ENCODE measurements at places on chromosomes 2 and 18. TPM values are rescaled to one million over a fixed set of nuclear protein-coding genes. Genes with fewer than 3 reads are reported as not detected.

GRCh38 chr2:216568576-216568975 lies 64.6 kb upstream of the IGFBP2 start:
- DNase-seq, result no peak
- no peak overlapping the region for H3K27ac ChIP-seq
- peaks cover 18% of the 10 kb centered on the region for H3K4me1 ChIP-seq
- H3K27me3 ChIP-seq, result no peaks in the 10 kb centered on the region
- no peaks in the 10 kb centered on the region for H3K36me3 ChIP-seq

Gene COBLL1
- total RNA-seq, result 140 TPM

DNA sequence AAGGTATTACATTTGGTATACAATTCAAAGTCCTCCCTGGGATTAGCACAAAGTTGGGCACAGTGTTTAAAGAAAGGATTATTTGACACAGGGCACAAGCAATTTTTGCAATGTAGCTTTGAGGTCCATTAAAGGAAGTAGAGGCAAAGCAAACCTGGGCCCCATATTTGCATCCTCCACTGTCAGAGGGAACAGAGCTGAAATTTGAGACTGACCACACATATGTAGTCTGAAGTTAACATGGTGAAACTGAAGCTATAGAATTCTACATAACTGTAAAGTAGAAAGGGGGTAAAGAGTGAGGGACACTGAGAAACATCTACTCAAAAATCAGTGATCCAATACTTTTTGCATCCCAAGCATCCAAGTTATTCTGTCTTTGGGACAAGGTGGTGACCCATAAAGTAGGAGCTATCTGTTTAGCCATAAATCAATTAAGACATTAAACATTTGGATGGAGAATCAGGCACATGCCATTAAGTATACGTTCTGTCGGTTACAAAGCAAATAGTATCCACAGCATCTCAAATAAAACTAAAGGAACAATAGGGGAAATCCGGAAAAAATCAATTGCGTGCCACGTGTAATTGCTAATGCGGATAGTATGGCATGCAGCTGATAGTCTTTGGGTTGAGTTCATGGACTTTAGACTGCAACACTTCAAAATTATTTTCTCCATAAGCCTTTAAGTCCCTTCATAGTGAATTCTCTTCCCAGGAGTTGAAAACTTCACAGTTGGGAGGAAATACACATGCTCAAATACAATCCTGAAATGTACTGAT lies 72.6 kb downstream of the PLEKHM3 start:
- no peak for DNase-seq
- H3K27me3 ChIP-seq, result no peaks in the 10 kb centered on the region
- H3K4me1 ChIP-seq, result peaks cover 17% of the 10 kb centered on the region
- H3K27ac ChIP-seq, result no peak overlapping the region
- no peak overlapping the region for H3K4me3 ChIP-seq

- H3K27ac ChIP-seq, result no peak overlapping the region
- H3K36me3 ChIP-seq, result no peaks in the 10 kb centered on the region
- H3K4me1 ChIP-seq, result no peaks in the 10 kb centered on the region
- H3K4me3 ChIP-seq, result no peak overlapping the region
- no peak for DNase-seq
- H3K27me3 ChIP-seq, result peaks cover 4% of the 10 kb centered on the region
These were observed 22.3 kb downstream of the DCDC2C start for GRCh38 chr2:3725458-3726250.

DNA sequence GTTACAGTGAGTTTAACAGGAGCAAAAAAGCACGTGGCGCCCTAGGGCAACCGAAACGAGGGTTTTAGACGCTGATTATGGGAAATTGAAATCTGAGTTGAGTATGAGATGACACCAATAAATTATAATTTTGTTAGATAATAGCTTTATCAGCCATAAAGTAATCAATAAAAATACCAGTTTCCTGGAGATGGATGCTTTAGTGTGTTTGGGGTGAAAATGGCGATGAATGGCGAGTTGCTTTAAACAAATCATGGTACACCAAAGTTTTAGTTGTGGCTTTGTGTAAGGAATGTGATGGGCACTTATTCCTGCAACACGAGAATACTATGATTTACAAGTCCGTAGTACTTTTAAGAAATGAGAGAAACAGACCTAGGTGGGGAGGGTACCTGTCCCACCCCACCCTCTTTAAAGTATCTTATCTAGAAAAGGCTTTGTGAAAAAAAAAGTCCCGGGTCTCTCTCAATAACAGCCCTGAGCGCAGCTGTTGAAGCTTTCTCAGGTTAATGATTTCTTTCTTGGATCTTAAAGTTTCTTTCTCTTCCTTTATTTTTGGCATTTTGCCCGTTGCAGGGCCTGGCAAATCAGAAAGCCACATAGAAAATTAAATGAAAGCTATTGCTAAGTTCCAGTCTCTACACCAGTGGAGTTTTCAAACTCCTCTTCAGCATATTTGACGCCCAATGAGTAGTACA lies 1.5 kb upstream of the RRM2 start:
- peak overlapping the region; percentile 92 for H3K27ac ChIP-seq
- peak; percentile 31 for DNase-seq
- no peaks in the 10 kb centered on the region for H3K27me3 ChIP-seq
- peak overlapping the region; percentile 47 for H3K4me3 ChIP-seq

Gene STPG4
- not detected for total RNA-seq

Gene ZNF638
- total RNA-seq, result 146 TPM

Gene PSMA8
- not detected for total RNA-seq

Gene MARS2
- total RNA-seq, result 6.5 TPM

- no peak overlapping the region for H3K4me3 ChIP-seq
- H3K36me3 ChIP-seq, result no peaks in the 10 kb centered on the region
- no peak overlapping the region for H3K27ac ChIP-seq
- H3K4me1 ChIP-seq, result no peaks in the 10 kb centered on the region
- no peaks in the 10 kb centered on the region for H3K27me3 ChIP-seq
These were observed 12.1 kb downstream of the ABCG5 start for GRCh38 chr2:43826305-43827250.

DNA sequence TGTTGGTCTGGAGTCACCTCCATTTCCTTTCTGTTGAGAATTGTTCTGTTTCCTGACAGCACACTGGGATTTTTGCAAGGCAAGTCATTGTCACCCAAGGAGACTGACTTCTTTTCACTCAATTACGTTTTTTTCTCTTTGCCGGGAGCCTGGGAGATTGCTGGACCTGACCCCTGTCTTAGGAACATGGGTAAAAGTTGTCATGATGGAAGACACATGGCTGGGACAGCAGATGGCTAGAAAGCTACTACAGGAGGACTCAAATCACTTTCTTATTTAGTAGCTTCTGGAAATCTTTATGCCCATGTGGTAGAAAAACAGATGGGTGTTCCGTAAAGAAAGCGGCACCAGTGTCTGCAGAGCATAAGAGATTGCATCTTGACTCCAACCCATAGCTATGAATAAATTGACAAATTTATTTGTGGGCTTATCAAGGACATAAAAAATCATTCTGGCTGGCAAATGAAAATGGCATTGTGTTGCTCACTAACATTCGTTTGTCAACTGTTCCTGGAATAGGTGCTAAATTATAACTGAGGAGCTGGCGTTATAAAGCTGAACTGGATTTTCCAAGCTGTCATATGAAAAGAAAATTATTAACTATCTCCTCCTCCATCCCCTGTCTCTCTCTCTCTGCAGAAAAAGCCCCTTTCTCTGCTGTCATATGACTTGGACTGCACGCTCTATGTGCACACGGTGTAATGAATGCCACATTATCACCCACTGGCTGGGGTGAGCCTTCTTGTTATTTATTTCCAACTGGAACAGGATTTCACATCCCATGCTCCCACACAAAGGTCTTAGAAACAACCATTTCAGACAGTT lies 159.8 kb downstream of the SH3RF3 start:
- peaks cover 12% of the 10 kb centered on the region for H3K4me1 ChIP-seq
- no peaks in the 10 kb centered on the region for H3K27me3 ChIP-seq
- no peak overlapping the region for H3K4me3 ChIP-seq
- no peak overlapping the region for H3K27ac ChIP-seq
- no peaks in the 10 kb centered on the region for H3K36me3 ChIP-seq
- peak; percentile 20 for DNase-seq

Gene C2orf78
- total RNA-seq, result not detected

Gene ALPI
- not detected for total RNA-seq

Gene ZNF2
- 0.99 TPM for total RNA-seq

DNA sequence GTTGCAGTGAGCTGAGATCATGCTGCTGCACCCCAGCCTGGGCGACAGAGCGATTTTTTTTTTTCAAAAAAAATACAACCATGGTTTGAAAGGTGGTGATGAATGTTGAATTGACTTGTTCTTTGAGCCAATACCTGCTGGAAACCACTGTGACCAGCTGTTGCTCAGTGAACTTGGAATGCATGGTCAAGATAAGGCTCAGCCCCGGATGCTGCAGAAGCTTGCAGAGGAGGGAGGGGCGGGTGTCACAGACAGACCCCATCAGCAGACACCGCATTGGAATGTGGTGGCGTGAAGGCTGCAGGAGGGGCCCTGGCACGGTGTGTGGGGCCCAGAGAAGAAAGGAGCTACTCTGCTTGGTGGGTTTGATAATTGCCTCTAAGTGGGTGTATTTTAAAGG lies 91.6 kb downstream of the ITGB1BP1 start:
- H3K27ac ChIP-seq, result no peak overlapping the region
- no peak overlapping the region for H3K4me3 ChIP-seq
- no peaks in the 10 kb centered on the region for H3K36me3 ChIP-seq
- H3K27me3 ChIP-seq, result no peaks in the 10 kb centered on the region
- no peak for DNase-seq

DNA sequence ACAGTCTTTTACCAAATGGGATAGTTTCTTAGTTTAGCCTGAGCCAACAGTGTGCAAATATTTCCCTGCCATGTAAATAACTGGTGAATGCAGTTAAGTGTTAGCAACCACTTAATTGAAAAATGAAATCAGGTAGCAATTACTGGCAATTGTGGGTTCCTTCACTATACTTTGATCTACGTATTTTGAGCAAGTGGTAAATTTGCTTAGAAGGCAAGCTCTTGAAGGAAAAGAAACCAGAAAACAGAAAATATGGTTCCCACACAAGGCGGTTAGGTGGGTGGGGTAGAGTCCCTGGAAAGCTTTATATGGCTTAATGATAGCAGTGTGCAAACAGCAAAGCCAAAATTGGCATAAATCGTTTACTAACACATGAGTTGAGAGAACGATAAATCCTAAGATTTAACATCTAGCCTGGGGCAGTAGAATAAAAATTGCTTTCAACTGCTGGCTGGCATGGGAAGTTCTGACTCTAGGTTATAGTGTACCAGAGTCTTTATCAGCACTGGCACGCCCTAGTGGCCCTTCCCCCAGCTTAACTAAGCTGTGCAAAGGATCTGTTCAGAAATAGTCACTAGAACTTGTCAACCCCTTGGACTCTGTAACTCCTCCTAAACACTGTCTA lies 17.0 kb downstream of the SLC9A2 start:
- H3K4me3 ChIP-seq, result no peak overlapping the region
- no peak overlapping the region for H3K27ac ChIP-seq
- H3K27me3 ChIP-seq, result no peaks in the 10 kb centered on the region
- H3K4me1 ChIP-seq, result no peaks in the 10 kb centered on the region
- no peak for DNase-seq

DNA sequence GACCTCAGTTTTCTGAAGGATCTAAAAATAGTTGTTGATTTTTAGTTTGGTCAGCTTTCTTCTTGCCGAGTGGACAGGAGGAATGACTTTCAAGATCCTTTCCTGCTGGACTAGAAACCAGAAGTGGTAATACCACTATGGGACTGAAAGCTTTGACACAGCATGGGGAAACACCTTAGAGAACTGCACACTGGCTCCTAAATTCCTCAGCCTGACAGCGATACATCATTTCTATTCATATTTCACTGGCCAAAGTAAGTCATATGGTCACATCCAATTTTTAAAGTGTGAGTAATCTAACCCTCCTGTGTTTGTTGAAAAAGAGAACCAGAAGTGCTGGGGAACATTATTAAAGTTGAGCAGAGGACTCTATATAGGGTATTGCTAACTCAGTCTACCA lies 244.7 kb upstream of the MMADHC start:
- no peaks in the 10 kb centered on the region for H3K27me3 ChIP-seq
- no peak for DNase-seq
- no peak overlapping the region for H3K4me3 ChIP-seq
- no peak overlapping the region for H3K27ac ChIP-seq
- no peaks in the 10 kb centered on the region for H3K36me3 ChIP-seq
- no peaks in the 10 kb centered on the region for H3K4me1 ChIP-seq

Gene TSPYL6
- total RNA-seq, result not detected

Gene CABLES1
- total RNA-seq, result 4.2 TPM

DNA sequence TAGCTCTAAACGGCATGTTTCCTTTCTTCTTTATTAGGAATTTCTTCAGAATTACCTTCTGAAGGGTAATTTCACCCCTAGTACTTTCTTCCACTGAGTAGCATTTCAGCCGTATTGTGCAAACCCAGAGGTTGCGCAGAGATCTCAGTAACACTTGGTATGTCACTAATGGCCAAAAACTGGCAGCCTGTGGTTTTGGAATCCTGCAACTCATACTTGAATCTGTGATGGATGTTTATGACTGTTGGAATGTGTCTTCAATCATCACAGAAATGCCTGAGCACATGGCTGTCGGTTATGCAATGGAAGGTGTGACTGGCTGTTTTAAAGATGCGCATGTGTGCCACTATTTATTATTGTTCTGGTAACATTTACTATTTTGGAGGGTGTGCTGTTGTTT lies 100.0 kb downstream of the COLEC12 start:
- no peaks in the 10 kb centered on the region for H3K27me3 ChIP-seq
- no peak overlapping the region for H3K4me3 ChIP-seq
- no peak overlapping the region for H3K27ac ChIP-seq
- DNase-seq, result no peak
- H3K36me3 ChIP-seq, result no peaks in the 10 kb centered on the region

DNA sequence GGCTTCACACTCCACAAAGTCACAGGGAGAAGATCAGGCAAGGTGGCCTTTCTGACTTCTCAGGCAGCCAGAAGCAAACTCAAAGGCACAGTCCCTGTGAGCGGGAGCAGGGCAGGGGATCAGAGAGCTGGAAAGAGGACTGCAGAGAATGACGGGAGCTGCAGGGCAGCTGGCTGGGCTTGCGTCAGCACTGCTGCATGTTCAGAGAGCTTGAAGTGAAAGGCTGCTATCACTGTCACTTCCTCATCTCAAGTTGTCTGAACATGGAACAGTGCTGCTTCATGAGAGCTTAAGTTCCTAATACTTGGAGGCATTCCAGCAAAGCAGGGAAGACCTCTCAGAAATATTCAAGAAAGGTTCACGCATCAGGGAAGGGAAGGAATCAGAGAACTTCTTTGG lies 20.4 kb downstream of the TGFBRAP1 start:
- no peak overlapping the region for H3K27ac ChIP-seq
- peaks cover 9% of the 10 kb centered on the region for H3K36me3 ChIP-seq
- DNase-seq, result no peak
- peaks cover 12% of the 10 kb centered on the region for H3K4me1 ChIP-seq

- H3K4me1 ChIP-seq, result peaks cover 41% of the 10 kb centered on the region
- no peak overlapping the region for H3K4me3 ChIP-seq
- no peaks in the 10 kb centered on the region for H3K27me3 ChIP-seq
These were observed 2.2 kb upstream of the POLR2D start for GRCh38 chr2:127860130-127860529.

DNA sequence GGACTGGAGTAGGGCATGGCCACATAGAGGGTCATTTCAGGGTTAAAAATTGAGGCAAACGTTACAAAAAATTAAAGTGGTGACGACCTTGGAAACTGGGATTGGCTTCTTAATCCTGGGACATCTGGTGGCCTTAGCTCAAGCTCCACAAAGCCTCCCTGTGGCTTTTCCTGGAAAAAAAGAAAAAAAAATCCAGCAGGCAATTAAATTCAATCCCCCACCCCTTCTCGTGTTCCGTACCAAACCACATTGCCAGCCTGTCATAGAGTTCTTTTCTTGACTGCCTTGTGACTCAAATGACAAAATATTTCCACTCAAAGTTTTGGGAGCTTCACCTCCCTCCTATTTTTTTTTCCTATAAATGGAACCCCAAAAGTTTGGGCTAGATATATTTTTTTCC lies 195.6 kb downstream of the HRH4 start:
- no peak overlapping the region for H3K4me3 ChIP-seq
- H3K27me3 ChIP-seq, result no peaks in the 10 kb centered on the region
- H3K36me3 ChIP-seq, result no peaks in the 10 kb centered on the region
- no peak overlapping the region for H3K27ac ChIP-seq
- H3K4me1 ChIP-seq, result peaks cover 13% of the 10 kb centered on the region

All from body of pancreas (tissue), 4 donors.